Testis (tissue), 5 donors: ENCODE measurements at places on chromosomes 3 and 15. TPM values are rescaled to one million over a fixed set of nuclear protein-coding genes. Genes with fewer than 3 reads are reported as not detected.

Gene TMIE
- 2.3 TPM for total RNA-seq

Gene TMEM108
- 16.1 TPM for total RNA-seq

Gene ITIH3
- total RNA-seq: 5.4 TPM

DNA sequence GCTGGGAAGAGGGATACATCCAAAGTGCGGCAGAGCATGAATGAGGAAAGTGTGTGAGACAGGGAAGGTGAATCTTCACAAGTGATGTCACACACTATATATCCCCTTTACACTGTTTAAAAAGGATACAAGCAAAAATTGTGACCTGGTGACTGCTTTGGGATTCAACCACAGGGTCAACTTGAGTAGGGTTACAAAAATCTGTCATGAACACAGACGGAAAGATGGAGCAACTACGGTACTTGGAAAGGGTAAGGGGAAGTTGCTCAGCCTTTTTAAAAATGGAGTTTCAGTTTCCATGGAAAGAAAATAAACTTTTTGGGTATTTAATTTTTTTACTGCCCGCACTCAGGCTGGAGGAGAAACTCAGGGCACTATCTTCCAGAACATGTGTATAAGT, 60.3 kb downstream of the B3GNT5 start:
- H3K27ac ChIP-seq: no peak overlapping the region
- no peaks in the 10 kb centered on the region for H3K36me3 ChIP-seq
- H3K4me1 ChIP-seq: no peaks in the 10 kb centered on the region

GRCh38 chr3:146544929-146545528, 622 bp upstream of the PLSCR1 start:
- DNase-seq: no peak
- H3K4me1 ChIP-seq: peaks cover 28% of the 10 kb centered on the region
- H3K27ac ChIP-seq: peak overlapping the region; percentile 98
- no peaks in the 10 kb centered on the region for H3K27me3 ChIP-seq
- no peaks in the 10 kb centered on the region for H3K36me3 ChIP-seq

DNA sequence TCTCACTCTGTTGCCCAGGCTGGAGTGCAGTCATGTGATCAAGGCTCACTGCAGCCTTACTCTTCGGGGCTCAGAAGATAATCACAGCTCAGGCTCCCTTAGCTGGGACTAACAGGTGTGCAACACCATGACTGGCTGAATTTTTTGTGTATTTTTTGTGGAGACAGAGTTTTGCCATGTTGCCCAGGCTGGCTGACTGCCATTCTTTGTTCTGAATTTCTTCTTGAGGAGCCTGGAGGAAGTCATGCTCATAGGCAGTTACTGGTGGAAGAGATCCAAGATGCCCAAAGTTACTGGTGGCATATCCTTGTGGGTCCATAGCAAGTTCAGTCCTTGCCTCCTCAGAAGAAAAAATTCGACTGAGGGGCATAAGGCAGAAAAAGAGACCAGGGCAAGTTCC, 16.6 kb upstream of the UBP1 start:
- no peak for DNase-seq
- H3K27ac ChIP-seq: no peak overlapping the region
- H3K4me1 ChIP-seq: no peaks in the 10 kb centered on the region
- H3K27me3 ChIP-seq: no peaks in the 10 kb centered on the region
- H3K4me3 ChIP-seq: no peak overlapping the region

GRCh38 chr3:3087279-3087678, 22.9 kb downstream of the IL5RA start:
- no peak overlapping the region for H3K4me3 ChIP-seq
- no peaks in the 10 kb centered on the region for H3K27me3 ChIP-seq
- DNase-seq: no peak
- H3K27ac ChIP-seq: no peak overlapping the region

- no peak overlapping the region for H3K27ac ChIP-seq
- H3K4me1 ChIP-seq: no peaks in the 10 kb centered on the region
- DNase-seq: no peak
- no peaks in the 10 kb centered on the region for H3K36me3 ChIP-seq
- H3K27me3 ChIP-seq: no peaks in the 10 kb centered on the region
- no peak overlapping the region for H3K4me3 ChIP-seq
Observed at GRCh38 chr3:115272036-115272824, 125.1 kb upstream of the ZBTB20 start.

GRCh38 chr3:113079218-113079961, 88.6 kb downstream of the GTPBP8 start:
- H3K4me3 ChIP-seq: no peak overlapping the region
- H3K4me1 ChIP-seq: no peaks in the 10 kb centered on the region
- peak overlapping the region; percentile 42 for H3K27ac ChIP-seq
- DNase-seq: no peak

GRCh38 chr3:63654931-63655330, 2.5 kb downstream of the SNTN start:
- H3K4me1 ChIP-seq: no peaks in the 10 kb centered on the region
- no peak overlapping the region for H3K27ac ChIP-seq
- no peak for DNase-seq
- no peaks in the 10 kb centered on the region for H3K36me3 ChIP-seq

DNA sequence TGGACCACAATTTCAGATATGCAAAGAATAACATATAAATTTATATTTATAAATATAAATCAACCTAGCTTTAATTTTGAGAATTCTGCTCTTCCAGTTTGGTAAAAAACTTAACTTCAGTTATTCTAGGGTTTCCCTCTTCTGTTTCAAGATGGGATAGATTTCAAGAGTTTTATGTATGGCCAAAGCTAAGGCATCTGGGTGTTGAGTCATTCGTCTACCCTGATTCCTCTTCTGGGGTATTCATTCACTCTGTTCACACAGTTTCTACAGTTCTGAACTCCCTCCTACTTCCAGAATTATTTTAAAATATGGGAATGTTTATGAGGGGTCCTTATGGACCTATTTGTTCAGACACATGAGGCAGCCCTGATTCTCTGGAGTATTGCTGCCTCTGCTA, 4.2 kb upstream of the FGF7 start:
- H3K27me3 ChIP-seq: no peaks in the 10 kb centered on the region
- H3K4me3 ChIP-seq: no peak overlapping the region
- no peak for DNase-seq
- H3K36me3 ChIP-seq: no peaks in the 10 kb centered on the region
- no peaks in the 10 kb centered on the region for H3K4me1 ChIP-seq
- H3K27ac ChIP-seq: no peak overlapping the region
